Germinal center (tissue), 1 donor: ENCODE measurements at places on chromosomes 6 and 20.

GRCh38 chr6:122872311-122872710, 83.3 kb downstream of the SMPDL3A start:
- DNase-seq, result no peak

- no peak for DNase-seq
Observed at GRCh38 chr20:19824861-19825260, 66.8 kb downstream of the RIN2 start.

DNA sequence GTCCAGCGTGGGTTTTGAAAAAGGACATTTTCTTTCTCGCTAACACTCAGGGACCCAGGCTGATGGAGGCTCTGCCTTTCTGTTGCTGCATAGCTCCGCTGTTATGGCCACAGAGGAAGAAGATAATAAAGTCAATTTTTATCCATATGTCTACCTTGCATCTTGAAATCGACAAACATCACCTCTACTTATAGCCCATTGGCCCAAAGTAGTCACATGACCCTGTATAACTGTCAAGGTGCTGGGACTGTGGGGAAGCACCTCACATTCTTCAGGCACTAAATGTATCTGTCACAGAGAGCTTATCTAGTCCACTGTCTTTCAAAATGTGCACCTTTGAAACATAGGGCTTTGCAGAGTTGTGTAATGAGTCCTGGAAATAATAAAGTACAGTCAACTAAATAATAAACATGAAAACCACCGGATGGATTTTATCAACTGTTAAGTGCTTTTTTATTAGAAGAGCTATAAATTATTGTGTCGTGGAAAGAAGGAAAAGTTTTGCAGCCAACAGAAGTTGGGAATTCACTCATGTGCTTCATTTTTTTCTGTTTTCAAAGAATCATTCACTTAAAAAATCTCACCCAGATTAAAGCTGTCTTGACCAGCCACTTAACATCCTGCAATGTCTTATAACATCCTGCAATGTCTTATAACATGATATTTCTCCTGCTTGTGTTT, 47.7 kb upstream of the RCAN2 start:
- DNase-seq, result no peak

DNA sequence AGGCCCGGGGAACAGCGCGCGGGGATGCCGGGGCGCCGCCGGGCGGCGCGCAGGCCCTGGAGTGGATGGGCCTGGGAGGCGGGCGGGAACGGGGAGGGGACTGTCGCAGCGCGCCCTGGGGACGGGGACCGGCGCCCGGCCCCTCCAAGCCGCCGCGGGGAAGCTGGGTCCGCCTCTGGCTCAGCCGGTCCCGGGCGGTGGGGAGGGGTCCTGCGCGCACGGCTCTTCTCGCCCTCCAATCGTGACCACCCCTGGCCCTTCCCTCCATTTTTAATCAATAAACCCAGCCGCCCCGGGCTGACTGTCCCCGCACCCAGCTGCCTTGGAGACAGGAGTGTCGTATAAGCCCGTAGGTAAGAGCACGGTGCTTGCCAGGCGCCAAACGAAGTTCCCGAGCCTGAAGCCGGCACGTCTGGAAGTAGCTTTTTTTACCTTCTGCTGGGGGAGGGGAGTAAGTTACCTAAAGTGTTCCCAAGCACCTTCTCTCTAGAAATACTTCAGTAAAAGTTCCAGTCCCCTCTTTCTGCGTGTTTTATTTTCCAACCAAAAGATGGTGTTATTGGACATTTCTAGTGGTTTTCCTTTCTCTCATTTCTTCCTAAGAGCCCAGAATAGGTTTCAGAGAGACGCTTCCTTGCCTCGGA, 780 bp upstream of the TAF4 start:
- DNase-seq, result no peak

- no peak for DNase-seq
Observed at GRCh38 chr6:106692819-106693208, 63.4 kb downstream of the QRSL1 start.

DNA sequence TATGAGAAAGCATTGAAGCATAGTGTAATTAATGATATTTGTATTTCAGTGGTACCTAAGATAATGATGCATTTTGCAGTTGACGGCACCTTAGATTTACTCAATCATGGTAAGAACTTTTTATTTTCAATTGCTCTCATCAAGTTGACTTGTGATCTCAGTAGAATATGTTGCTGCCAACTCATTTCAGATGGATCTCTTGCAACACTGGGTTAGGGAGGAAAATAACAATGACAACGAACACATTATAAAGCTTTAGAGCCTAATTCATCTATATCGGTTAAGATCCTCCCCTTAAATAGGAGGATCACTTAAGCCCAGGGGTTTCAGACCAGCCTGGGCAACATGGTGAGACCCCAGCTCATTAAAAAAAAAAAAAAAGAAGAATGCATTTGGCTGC, 18.0 kb upstream of the TBC1D22B start:
- no peak for DNase-seq

GRCh38 chr20:38222231-38222922, 38.2 kb downstream of the KIAA1755 start:
- DNase-seq, result peak; percentile 79

DNA sequence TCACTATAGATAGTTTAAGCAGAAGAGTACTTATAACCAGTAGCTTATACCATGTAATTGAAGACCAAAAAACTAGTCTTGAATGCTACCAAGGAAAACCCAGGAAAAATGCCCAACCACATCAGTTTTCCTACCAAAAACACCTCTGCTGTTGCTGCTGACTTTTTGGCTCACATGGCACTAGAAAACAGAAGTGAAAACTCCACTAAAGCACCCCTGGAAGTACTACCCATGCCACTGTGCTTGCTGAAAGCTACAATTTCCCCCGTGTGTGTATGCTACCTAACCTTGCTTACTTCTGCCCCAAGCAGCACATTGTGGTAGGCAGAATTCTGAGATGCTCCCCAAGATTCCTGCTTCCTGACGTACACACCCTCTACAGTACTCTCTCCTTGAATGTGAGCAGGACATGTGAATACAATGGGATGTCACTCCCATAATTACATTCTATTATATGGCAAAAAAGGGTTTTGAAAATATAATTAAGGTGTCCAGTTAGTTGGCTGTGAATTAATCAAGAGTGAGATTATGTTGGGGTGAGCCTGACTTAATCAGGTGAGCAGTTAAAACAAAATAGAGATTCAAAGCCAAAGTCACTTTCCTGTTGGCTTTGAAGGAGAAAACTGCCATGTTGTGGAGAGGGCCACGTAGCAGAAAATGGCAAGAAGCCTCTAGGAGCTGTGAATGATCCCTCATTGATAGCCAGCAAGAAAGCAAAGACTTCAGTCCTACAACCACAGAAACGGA, 209.8 kb upstream of the MARCKS start:
- DNase-seq, result peak; percentile 27

- DNase-seq, result no peak
Observed at GRCh38 chr20:22063753-22064152, 358.3 kb downstream of the PAX1 start.

DNA sequence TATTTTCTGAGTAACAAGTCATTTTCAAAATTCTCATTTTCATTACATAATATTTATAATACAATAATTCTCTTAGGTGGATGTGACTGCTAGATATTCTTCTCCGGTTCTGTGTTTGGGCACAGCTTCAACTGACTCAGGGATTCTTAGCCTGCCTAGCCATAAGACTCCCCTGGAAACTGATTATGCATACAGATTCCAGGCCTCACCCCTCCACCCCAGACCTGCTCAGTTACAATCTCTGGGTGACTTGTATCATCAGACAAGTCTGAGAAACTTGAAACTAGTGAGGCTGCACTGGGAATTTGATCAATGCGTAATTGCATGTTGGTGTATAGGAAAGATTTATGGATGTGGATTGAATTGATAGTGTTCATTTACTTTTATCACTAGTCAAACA, 25.4 kb downstream of the FLRT3 start:
- no peak for DNase-seq

- no peak for DNase-seq
Observed at GRCh38 chr6:142802124-142802523, 142.9 kb downstream of the HIVEP2 start.

DNA sequence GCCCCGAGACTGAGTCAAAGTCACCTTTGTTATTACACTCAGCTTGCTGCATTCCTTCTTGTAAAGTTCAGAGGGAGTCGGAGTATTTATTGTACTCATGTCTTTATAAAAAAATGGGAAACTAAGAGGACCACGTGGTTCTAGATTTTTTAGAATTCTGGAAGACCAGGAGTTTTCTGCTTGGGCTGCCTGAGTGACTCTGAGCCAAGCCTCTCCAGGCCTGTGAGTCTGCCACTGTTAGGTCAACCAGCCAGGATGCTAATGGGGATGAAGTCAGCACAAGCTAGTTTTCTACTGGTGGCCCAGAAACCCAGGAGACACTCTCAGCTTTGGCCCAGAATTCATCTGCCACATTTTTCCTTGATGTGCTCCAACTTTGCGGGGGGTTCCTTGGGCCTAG, 453.5 kb upstream of the SULF2 start:
- no peak for DNase-seq

DNA sequence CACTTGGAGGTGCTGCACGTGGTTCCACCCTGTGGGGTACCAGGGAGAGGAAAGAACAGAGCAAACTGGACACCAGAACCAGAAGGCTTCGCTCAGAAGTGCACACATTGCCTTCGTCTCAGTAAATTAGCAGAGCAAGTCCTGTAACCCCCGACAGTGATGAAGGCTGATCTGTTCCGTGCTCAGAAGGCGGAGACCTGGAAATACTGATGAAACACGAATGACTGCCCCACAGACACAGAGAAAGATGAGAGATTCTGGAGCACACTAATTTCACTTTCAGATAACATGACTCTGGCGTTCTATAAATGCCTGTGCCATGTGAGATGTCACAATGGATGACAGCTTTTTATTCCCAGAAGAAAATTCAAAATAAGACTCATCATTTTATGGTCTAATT, 44.2 kb upstream of the CCR6 start:
- DNase-seq, result no peak

DNA sequence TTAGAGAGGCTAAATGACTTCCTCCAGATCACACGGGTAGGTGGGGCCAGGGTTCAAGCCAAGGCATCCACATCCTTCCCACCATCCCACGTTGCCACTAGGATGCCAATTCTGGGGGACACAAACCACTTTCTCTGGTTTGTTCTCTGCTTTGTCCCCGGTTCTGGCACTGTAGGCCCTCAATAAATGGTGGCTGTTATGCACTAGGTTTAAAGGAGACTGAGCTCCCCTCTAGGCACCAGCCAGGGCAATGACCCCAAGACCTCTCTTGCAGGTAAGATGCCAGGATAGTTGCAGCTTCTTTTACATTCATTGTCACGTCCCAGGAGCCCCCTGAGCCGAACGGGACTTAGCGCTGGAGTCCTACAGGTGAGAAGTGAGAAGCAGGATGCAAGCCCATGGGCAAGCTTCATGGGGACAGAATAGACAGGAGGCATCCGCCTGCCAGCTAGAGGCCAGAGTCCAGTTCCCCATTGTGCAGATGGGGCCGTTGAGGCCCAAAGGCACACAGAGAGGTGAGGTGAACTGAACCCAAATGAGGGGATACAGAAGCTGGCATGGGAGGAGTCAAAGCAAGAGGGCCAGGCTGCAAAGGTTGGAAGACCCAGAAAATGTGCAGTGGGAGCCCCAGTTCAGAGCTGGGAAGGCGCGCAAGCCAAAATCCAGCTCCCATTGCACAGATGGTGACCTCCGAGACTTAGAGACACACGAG, 677 bp downstream of the PXMP4 start:
- no peak for DNase-seq

GRCh38 chr6:167279766-167280446, 11.2 kb upstream of the UNC93A start:
- no peak for DNase-seq

GRCh38 chr6:20605581-20605980, 71.3 kb downstream of the CDKAL1 start:
- DNase-seq, result no peak

GRCh38 chr6:139395891-139396301, 21.4 kb upstream of the CITED2 start:
- no peak for DNase-seq

- no peak for DNase-seq
Observed at GRCh38 chr20:49346682-49347081, 68.8 kb upstream of the ZNFX1 start.

GRCh38 chr6:121520337-121521163, 85.1 kb downstream of the GJA1 start:
- no peak for DNase-seq
